ENCODE measurements at places on chromosomes 1 and 21.

GRCh38 chr21:28714777-28715464, 277.8 kb downstream of the LTN1 start:
- DNase-seq: no peak

DNA sequence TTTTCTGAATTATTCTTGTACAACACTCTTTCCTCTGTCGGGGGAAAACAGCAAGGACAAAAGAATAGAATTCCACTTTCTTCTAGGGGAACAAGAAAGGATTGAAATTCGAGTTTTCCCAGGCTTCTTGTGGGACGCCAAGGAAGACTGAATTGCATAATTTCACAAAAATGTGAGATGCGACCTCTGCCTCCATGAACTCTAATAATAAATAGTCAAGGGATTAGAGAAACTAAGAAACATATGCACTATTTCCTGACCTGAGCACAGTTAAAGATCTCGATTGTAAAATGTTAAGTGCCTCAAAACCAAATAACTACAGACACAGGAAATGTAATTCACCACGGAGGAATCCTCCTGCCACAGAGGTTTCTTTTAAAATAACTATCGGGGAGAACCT, 117.3 kb upstream of the MARK1 start:
- DNase-seq: no peak

GRCh38 chr1:53521924-53522552, 62.8 kb downstream of the DMRTB1 start:
- no peak for DNase-seq

DNA sequence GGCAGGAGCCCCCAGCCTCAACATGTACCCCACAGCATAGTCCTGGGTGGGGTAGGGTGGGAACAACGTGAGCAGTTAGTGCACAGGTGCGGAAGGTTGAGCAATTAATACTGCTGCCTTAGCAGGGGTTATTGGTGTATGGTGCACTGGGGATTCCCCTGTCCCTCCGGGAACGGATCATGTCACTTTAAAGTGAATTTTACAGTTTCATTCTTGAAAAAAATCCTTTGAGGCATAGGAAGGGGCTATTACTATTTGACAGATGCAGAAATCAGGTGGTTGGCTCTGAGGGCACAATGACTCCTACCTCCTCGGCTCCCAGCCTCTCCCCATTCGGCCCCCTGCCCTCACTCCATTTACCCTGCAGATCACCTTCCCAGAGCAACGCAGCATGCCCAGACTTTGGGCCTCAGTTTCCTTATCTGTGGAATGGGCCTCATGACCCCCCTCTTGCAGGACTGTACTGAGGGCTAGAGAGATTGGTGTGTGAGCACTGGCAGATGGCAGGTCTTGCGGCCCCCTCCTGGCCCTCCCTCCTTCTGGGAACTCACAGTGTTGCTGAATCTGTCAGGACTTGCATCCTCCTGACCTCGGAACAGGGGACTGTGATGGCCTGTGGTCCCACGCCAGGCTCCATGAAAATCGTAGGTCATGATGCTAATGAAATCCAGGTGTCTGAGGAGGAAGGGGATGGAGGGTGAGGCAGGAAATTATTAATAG, 5.1 kb upstream of the MYBPH start:
- no peak for DNase-seq

GRCh38 chr21:36973986-36974850, 7.7 kb upstream of the HLCS start:
- no peak for DNase-seq

GRCh38 chr1:77388661-77389060, 106.8 kb downstream of the AK5 start:
- DNase-seq: no peak

DNA sequence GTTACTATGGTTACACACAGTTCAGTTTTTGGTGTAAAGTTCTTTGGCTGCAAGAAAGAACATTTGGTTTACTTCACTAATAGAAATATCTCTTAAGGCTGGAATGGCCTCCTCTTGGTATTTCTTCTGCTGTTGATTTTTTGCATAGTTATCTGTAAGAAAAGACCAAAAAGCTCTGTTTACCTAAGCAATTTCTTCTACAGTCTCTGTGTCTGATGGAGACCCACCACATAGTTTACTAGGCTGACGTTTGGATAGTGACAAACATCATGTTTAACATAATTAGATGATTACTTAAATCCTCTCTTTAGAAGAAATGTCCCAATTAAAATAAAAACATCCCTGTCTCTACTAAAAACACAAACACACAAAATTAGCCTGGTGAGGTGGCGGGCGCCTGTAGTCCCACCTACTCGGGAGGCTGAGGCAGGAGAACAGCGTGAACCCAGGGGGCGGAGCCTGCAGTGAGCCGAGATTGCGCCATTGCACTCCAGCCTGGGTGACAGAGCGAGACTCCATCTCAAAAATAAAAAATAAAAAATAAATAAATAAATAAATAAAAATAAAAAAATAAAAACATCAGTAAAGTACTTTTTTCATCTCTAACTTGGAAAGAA, 7.2 kb downstream of the PIGP start:
- no peak for DNase-seq

DNA sequence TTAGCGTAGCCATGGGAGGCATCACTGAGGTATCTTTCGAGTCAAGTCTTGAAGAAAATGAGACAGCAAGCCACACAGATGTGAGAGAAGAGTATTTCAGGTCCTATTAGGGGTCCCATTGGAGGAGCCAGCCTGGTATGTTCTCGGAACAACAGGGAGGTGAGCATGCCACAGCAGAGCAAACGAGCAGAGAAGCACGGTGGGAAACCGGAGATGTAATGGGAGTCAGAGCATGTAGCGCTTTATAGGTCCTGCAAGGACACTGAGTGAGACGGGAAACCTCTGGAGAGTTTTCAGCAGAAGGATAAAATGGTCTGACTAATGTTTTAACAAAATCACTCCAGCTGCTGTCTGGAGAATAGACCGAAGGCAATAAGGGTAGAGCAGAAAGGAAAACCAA, 15.9 kb downstream of the H3-3A start:
- no peak for DNase-seq

GRCh38 chr1:221157026-221157761, 278.0 kb downstream of the HLX start:
- DNase-seq: no peak

DNA sequence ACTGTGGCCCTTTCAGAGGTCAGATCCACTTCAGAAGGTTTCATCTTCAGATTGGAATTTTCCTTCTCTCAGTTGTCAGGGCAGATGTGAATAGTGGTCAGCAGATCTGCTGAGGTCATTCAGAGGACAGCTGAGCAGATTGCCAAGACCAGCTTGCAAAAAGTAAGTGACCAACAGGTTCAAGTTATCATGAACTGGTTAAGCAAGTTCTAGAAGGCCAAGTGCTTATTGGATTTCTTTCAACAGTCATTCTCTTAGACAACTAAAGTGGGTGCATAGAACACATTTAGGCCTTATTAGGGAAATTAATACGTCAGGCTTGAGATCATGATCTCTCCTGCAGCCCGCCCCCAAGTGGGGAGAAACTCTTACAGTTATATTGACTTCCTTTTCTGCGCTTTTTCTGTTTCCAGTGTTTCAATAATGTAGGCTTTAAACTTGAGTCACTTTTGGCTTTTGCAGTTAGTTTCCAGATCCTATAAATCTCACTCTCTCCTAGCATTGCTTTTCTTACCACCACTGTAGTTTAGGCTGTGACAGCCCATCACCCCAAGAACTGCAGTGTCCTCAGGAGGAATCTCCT, 96.4 kb downstream of the C1orf21 start:
- DNase-seq: no peak

DNA sequence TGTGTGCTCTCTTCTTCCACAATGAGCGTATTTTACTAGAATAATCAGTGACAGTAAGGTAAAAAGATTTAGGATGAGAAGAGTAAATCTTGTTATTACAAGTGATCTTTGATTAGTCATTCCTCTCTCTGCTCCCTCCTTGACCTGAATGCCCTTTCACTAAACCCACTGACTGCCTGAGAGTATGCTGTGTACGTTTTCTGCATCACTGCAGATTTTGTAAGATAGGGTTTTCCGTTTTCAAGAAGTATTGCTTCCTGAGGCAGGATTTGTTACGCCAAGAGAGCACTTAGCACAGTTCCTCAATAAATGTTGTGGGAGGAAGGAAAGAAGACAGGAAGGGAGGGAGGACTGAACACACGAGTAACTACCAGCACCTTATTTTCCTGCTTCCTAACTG, 7.7 kb upstream of the LAMB3 start:
- DNase-seq: no peak

DNA sequence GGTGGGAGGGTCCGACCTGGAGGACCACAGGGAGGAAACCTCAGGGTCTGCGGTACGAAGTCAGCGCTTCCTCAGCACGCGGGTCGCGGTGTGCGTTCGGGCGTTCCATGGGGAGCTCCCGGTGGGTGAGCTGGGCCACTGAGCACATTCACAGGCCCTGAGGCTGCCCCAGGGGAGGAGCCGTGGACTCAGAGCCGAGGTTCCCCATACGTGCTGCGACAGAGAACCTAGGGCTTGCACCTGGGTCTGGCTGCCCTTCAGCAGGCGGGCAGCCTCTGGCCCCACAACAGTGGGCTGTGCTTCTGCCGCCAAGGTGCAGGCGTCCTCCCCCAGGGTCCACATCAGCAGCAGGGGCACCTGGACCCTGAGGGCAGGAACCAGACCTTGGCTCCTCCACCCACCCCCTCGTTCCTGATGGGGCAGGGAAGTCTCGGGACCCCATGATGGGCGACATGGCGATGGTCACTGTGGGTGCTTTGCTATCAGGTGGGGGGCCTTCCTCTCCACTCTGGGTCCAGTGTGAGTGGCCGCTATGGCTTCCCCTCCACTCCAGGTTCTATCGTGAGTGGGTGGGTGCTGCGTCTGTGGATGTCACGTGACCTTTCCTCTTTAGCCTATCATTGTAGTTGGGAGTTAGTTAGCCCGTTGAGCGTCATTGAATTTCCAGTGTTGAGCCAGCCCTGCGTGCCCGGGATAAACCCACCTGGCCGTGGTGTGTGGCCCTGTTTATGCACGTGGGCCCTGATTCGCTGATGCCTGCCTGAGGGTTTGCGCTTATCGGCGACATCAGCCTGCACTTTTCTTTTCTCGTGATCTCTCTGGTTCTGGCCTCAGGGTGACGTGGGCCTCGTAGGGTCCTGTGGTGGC, 27.9 kb downstream of the FTCD start:
- DNase-seq: no peak

Data from activated T-cell treated with anti-CD3 and anti-CD28 coated beads for 24 hours (primary cell).